ENCODE measurements at places on chromosomes 11 and 22.

GRCh38 chr11:94020777-94021481 is at the start of gene HEPHL1:
HEPHL1 (plus strand) TSS chr11:94021354; CDS start chr11:94021369, 15 bp downstream.
- peak; percentile 39 for DNase-seq

- DNase-seq = peak; percentile 59
These were observed 9.7 kb upstream of the NEFH start for GRCh38 chr22:29470159-29470855.

- no peak for DNase-seq
These were observed 21.8 kb downstream of the FAM118B start for GRCh38 chr11:126233391-126233790.

- no peak for DNase-seq
These were observed 49.7 kb downstream of the CCDC34 start for GRCh38 chr11:27313157-27313821.

- DNase-seq = no peak
These were observed 8.2 kb downstream of the ARVCF start for GRCh38 chr22:20008221-20008995.

GRCh38 chr11:68398995-68399851 is 61.3 kb upstream of the PPP6R3 start:
- peak; percentile 45 for DNase-seq

DNA sequence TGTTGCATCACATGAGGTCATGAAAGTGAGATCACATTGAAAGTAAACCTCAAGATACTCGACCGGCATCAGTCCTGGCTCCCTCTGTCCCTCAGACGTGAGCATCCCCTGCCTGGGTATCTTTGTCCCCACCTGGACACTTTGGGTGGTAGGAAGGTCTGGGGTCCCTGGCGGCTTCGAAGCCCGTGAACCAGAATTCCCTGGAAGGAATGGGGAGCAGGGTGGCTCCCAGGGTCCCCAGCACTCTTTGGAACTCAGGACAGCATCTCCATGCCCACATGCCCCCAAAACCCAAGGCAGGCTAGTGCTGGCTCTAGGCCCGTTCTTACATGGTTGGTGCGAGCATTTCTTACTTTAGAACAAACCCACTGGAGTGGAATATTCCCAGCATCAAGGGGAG is 7.5 kb downstream of the DERL3 start:
- DNase-seq = no peak

- no peak for DNase-seq
These were observed 5.2 kb downstream of the TSPAN4 start for GRCh38 chr11:847876-848275.

DNA sequence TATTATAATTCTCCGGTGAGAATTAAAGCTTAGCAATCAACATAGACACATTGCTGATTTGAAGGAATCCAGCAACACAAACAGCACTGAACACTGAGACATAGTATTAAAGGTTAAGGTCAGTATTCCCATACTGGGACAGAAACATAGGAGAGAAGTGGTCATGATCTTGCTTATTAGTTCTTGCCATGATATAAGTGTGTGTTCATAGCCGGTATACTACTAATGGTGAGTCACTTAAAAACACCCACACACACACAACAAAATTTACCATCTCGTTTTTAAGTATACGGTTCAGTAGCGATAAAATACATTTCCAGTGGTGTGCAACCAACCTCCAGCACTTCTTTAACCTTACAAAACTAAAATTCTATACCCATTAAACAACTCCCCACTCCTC is 96.3 kb downstream of the C11orf65 start:
- DNase-seq = no peak

DNA sequence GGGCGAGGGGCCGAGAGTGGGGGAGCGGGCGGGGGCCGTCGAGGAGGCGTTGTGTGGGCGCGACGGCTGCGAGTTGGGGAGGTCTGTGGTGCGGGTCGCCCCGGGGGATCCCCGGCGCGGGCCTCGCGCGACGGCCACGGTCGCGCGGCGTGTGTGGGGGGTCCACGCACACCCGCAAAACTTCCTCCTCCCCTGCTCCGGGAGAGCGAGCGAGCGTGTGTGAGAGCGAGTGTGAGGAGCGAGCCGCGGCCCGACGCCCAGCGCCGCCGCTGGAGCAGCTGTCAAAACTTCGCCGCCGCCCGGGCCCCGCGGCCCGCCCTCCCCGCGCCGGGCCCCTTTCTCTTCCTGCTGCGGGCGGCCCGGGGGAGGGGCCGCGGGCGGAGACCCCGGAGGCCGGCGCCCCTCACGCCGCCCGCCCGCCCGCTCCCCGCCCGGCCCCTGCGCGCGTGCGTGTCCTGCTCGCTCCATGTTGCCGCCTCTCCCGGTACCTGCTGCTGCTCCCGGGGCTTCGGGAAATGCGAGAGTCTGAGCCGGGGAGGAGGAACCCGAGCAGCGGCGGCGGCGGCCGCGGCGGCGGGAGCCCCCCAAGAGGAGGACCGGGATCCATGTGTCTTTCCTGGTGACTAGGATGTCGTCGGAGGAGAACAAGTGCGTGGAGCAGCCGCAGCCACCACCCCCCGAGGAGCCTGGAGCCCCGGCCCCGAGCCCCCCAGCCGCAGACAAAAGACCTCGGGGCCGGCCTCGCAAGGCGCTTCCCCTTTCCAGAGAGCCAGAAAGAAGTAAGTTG is 9.0 kb upstream of the CCT8L2 start:
- DNase-seq = no peak

DNA sequence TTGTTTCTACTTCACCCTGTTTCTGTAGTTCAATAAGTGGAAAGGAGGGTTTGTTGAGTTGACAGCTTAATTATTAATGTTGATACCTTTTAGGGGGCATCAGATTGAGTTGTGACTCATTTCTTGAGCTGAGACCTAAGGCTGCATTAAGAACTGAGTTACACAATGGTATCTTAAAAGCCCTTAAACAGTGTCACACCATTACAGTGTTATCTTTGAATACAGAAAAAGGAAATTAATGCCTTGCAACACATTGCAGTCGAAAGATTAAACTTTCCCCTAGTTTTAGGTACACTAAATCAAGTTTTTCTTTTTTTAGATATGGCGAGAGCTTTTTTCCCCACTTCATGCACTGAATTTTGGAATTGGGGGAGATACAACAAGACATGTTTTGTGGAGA is 16.7 kb downstream of the PAFAH1B2 start:
- DNase-seq = no peak

GRCh38 chr11:94928117-94928990 is 45.0 kb downstream of the CWC15 start:
- DNase-seq = no peak

- DNase-seq = peak; percentile 15
These were observed 8.7 kb upstream of the MS4A4E start for GRCh38 chr11:60251485-60252212.

DNA sequence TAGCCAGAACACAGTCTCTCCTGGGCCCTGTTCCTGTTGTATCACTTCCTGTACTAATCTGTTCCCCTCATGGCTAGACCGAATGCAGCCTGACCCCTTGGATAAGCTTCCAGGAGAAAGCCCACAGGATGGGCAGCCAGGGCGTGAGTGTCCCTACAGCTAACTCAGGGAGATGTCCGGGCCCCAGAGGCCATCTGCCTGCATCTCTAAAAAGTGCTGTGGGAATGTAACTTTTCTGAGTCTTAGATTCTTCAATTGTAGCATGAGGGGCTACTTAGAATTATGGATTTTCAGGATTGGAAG is 7.7 kb upstream of the MALAT1 start:
- no peak for DNase-seq

DNA sequence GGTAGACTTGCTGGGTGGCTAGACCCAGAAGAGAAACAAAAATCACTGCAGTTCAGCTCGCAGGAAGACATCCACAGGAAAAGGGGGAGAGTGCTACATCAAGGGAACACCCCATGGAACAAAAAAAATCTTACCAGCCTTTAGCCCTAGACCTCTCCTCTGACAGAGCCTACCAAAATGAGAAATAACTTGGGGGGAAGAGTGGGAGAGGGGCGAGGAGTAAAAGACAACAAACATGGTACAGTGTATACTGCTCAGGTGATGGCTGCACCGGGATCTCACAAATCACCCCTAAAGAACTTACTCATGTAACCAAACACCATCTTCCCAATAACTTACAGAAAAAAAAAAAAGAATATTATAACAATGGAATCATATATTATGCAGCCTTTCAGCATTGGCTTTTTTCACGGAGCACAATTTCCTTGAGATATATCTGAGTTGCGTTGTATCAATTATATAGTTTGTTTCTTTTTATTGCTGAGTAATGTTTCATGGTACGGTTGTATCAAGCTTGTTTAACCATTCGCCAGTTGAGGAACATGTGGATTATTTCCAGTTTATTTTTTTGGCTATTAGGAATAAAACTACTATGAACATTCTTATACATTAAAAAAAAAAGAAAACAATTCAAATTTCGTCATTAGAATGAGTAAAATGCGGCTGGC is 90.9 kb downstream of the ZNF280B start:
- DNase-seq = no peak

DNA sequence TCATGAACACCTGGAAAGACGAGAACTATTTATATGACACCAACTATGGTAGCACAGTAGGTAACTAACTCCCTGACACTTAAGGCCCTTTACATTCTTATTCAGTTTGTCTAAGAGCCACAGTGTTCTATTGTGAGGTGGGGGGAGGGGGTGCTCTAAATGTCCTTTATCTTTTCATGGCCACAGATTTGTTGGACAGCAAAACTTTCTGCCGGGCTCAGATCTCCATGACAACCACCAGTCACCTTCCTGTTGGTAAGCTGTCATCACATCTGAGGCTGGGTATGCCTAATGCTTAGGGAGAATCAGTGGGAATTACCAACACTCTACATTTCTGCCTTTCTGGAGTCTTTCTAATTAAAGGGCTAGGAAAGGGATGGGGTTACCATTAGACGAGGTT is 30.7 kb downstream of the EHF start:
- DNase-seq = no peak

DNA sequence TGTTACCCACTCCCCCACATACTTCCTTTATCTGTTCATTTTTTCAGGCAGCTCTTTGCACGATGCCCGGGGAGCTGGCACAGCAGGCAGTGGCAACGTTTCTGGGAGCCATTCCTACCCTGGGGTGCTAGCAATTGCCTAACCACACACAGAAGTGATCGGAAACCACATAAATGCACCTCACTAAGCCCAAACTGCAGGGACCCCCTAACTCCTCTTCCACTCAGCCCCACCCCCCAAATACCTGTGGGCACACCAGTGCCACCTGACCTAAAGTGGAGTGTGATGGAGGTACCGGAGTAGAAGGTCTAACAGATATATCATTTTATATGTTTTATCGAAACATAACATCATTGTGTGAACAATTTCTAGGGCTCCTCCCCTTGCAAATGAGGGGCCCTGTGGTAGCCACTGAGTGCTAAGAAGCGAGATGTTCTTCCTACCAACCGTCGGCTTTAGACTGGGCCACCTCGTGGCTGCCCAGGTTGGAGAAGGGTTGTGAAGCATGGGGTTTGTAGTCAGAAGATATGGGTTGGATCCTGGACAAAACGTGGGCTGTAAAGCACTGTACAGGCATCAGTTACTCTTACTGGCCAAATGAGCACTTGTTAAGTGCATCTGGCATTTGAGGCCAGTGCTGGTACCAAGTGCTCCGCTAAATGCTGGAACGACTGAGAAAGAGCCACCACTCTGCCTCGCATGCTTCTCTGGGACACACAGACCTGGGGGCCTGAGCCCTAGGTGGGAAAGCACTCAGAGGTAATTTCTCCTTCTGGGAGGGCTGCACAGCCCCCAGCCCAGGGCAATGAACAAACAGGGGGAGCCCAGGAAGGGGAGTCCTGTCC is 2.8 kb downstream of the MRGPRD start:
- DNase-seq = no peak

DNA sequence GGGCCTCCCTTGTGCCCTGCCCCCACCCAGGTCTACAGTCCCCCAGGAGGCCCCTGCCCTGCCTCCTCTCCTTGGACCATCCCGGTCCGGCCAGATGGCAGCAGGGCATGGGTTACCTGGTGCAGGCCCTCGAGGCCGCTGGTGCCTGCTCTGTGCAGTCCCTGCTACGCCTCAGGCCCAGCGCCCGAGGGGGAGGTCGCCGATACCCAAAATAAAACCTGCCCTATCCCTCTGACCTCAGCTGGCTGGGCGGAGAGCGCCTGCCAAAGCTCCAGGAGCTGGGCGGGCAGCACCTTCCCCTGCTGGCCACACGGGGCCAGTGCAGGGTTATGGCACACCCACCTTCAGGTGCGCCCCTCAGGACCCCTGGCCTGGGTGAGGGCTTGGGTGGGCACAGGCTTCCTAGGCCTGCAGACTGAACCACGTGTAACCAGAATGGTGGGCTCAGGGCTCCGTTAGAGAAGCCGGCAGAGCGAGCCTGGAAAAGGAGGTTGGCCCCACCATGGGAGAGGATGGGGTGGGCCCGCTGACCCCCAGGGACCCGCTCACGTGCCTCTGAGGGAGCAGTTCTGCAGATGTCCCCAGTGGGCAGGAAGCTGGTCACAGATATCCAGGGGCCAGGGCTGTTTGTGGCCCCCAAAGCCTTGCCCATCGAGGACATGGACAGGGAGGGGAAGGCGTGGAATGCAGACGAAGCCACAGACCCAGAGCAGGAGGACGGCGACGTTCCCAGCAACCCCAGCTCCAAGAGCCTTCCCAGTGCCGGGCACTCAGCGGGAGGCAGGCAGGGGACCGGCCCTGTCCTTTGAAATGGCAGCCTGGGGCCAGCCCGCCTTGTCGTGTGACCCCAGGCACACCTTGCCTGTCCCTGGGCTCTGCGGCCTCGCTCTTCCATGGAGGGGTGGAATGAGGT is 1.7 kb upstream of the TNNT3 start:
- no peak for DNase-seq

DNA sequence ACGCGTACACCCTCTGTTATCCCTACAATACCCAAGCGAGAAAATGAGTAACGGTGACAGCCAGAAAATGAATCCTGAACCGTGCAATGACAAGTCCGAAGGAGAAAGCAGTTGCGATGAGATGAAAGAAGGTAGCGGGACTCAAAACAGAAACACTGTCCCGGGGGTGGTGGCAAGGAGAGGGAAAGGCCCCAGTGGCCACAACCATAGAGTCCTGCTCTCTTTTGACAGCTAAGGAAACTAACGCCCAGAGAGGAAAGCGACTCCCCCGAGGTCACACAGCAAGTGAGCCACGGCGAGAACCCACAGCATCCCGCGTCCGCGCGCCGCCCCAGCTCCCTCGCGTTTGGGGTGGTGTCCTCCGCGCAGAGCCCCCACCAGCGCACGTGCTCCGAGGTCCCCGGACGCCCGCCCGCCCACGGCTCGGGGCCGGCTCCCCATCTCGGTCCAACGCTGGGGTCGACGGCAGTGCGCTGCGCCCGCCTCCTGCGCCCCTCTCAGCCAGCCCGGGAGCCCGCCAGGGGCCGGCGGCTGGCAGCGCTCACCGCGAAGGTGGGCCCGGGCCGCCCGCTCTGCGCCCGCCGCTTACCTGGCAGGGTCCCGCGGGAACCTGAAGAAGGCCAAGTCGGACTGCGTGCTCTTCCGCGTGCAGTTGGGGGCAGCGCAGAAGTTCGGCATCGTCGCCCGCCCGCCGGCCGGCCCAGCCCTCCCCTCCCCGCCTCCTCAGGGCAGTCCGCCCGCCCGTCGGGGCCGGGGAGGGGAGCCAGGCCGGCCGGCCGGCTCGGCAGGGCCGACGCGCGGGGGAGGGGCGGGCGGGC is 564 bp downstream of the THAP12 start:
- peak; percentile 5 for DNase-seq

GRCh38 chr11:132249256-132249655 is 878.8 kb downstream of the NTM start:
- DNase-seq = no peak

- DNase-seq = no peak
These were observed 1.7 kb downstream of the SLC37A4 start for GRCh38 chr11:119029069-119029339.
